H9 (cell line): ENCODE measurements at places on chromosomes 7 and 10.

GRCh38 chr7:38311329-38311937 is 38.0 kb upstream of the TARP start:
- no peak for DNase-seq

DNA sequence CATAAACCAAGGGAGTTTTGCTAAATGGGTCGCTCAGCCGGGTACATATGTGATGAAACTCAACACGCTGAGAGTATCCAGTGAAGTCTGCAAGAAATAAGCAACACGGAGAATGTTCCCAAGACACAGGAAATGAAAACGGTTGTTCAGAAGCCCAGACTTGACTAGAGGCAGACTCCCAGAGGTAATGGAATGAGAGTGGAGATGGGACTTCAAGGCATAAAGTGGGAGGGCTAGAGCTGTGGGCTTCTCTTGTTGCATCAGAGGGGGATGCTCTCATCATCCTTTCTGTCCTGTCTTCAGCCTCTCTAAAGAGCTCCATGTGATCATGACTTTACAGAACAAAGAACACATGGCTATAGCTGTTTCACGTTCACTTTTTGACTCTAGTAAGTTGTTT is 88.3 kb downstream of the BAMBI start:
- no peak for DNase-seq

GRCh38 chr7:15352421-15353206 is 209.2 kb downstream of the AGMO start:
- no peak for DNase-seq

GRCh38 chr7:31302356-31302755 is 38.2 kb downstream of the NEUROD6 start:
- no peak for DNase-seq

- no peak for DNase-seq
Observed at GRCh38 chr10:48194830-48195229, 79.7 kb downstream of the FRMPD2 start.

DNA sequence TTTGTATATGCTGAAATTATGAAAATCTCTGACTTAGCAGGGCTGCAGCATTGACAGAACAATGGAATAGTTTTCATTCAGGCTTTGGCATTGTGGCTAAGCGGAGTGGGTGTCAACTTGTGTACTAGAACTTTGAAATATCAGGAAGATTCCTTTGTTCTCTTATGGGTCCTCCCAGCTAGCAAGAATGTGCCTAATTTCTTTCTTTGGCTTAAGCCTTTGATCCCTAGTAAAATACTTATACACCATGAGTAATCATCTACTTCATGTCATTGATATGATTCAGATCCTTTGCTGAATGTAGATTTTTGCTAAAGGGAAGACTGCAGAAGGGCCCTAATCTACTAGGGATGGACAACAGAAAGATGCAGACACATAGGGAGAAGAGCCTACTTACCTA is 6.2 kb downstream of the AVL9 start:
- no peak for DNase-seq

DNA sequence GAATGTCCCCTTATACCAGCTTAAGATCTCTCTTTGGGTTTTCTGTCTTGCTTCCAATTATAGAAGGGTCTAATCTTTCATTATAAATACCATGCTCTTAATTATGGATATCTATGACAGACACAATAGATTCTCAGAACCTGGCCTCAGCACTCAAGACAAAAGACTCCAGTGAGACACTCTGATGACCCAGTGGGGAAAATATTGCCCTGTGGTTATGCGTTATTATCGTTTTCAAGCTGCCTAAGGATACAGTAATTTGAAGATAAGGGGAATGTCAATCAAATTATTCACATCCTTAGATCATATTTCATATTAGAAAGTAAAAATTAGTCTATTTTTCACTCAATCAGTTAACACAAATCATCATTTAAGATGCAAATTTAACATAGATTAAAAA is 748.8 kb downstream of the XPNPEP1 start:
- no peak for DNase-seq

DNA sequence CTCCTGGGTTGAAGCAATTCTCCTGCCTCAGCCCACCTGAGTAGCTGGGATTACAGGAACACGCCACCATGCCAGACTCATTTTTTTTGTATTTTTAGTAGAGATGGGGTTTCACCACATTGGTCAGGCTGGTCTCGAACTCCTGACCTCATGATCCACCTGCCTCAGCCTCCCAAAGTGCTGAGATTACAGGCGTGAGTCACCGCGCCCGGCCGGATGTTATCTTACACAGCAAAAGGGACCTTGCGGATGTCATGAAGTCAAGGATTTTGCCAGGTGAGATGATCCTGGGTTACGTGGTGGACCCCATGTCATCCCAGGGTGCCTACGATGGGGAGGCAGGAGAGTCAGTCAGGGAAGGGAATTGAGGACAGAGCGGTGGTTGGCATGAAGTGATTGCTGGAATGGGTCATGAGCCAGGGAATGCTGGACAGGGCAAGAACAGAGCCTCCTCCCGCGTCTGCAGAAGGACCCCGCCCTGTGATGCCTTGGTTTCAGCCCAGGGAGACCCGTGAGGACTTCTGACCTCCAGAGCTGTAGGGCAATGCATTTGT is 8.7 kb upstream of the UBE3C start:
- DNase-seq = no peak

GRCh38 chr7:111803015-111803758 is 240.9 kb upstream of the IMMP2L start:
- no peak for DNase-seq

DNA sequence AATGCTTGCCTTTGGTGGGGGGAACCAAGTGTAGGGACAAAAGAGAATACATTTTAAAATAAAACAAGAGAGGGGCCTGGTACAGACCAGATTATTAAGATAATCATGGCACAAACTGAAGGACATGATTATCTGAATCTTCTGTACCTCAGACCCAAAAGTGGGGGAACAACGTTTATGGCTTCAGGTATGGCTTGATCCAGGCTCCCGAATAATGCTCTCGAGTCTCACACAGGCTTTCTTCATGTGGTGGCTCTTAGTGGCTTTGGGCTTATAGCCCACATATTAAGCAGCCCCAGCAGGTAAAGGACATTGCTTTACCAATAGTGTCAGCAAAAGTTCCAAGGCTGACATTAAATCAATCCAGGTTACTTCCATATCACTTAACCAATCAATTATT is 106.8 kb upstream of the FOXK1 start:
- no peak for DNase-seq

DNA sequence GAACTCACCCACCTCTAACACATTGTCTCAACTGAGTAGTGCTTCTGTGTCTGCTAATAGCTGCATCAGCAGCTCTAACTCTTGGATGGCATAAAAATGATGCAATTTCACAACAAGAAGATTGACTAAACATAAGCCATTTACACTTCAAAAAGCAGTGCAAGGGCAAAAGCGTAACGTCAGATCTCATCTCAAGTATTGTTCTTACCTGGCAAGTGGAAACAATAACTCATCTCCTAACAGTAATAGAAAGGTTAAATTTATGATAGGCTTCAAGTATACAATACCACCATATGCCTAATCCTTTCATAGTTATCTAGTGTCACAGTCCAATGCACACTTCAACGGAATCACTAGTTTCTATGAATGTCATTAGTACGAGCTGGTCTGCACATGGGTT is 14.8 kb downstream of the TPK1 start:
- no peak for DNase-seq

DNA sequence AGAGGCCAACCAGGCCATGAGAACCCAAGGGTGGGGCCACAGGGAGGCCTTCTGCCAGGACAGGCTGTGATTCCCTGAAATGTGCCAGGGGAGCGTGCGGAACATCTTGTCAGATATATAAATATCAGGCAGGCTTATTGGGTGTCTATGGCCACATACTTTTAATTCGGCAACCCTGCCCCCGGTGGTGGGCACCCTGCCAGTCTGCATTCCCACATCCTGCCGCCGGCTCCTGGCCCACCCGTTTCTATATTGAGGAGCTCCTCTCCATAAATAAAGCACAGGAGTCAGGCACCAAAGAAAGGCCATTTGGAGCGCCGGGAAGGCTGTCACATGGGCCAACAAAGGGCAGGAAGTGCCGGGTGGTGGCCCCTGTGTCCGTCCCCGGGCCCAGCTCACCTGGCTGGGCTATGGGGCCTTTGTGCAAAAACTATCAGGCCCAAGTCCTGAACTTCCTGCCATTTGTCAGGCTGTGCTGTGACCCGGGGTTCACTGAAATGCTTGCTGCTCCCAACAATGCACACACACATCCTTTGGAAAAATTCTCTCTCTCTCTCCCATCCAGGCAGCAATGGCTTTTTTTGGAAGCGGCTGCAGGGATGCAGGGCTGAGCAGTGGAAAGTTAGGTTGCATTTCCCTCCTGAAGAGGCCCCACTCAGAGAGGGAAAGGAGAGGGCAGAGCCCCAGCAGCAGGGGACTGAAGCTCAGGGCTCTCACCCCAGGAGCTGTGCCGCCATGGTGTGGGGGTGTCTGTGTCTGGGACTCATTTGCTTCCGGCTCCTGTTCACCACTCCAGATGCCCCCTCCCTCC is 25.0 kb upstream of the PODXL start:
- peak; percentile 42 for DNase-seq

DNA sequence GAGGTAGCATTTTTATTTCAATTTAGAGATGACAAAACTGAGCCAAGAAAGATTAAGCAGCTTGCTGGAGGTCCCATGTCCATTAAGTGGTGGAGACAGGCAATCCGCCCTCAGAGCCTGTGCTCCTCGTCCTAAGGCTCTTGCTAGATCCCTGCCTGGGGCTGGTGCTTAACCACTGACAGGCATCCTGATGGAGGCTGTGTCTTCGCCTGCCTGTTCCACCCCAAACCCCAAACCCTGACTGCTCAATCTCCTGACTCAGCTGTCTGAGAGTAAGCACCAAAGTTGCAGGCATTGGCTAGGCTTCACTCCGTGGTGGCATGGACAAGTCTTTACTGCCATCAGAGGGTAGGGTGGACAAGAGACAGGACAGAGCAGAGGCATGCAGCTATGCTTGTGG is 209.4 kb downstream of the POU6F2 start:
- DNase-seq = no peak

- no peak for DNase-seq
Observed at GRCh38 chr10:95462740-95463667, 98.2 kb downstream of the SORBS1 start.

DNA sequence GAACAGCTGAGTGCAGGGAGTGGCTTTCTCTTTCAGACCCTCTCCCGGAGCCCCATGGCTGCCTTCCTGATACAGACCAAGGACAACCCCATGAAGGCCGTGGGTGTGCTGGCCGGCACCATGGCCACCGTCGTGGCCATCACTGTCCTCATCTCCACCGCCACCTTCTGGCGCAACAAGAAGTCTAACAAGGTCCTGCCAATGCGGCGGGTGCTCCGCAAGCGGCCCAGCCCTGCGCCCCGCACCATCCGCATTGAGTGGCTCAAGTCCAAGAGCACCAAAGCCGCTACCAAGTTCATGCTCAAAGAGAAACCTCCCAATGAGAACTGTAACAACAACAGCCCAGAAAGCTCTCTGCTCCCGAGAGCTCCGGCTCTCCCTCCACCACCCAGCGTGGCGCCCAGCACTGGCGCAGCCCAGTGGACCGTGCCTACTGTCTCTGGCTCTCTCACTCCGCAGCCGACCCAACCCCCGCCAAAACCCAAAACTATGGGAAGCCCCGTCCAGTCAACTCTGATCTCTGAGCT is 11.2 kb downstream of the LRIT2 start:
- peak; percentile 49 for DNase-seq

DNA sequence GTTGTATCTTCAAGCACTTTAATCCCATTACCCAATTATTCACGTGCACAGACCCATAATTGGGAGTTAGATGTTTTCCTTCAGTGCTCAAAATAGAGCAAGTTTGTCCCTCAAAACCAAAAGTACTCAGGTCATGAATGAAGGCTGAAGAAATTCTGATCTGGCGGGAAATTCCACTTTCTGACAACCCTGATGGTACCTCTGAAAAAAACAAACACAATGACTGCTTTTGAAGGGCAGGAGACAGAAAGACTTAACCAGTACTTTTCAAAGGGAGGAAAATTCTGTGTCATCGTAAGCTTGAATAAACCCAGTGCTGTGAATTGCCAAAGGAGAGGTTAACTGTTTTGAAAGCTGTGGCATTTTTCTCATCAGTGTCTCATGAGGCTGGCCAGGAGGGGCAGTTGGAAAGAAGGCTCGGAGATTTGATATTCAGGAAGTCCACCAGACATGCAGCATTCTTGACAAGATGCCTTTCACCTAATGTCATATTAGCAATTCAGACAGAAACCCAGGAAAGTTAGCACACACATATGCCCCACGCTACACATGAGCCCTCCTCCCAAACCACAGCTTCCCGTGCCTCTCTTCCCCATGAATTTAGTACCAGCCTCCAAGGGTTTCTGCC is 347.0 kb downstream of the KCNMA1 start:
- DNase-seq = no peak

- no peak for DNase-seq
Observed at GRCh38 chr7:14398526-14398925, 409.1 kb upstream of the ETV1 start.
